CD4-positive, alpha-beta T cell treated with Interleukin-1 beta for 1 hour (primary cell): ENCODE measurements at places on chromosomes 5 and 9.
A peak's percentile ranks its signal among the peaks of the same experiment; 100 is the strongest.

DNA sequence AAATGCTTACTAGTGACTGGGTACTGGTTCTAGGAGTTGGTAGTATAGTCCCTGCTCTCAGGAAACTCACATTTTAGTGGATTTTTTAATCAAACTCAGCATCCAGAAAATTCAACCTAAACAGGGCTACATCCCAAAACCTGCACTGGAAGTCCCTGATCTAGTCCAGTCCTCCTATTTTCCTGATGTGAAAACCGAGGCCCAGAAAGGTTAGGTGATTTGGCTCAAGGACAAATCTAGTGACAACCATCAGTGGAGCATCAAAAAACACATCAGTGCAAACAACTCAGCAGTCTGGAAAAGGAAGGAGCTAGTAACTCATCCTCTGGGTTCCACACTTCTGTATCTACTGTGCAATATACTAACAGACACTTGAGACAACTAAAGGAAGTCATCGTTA lies 38.2 kb downstream of the SERINC5 start:
- no peak for DNase-seq

DNA sequence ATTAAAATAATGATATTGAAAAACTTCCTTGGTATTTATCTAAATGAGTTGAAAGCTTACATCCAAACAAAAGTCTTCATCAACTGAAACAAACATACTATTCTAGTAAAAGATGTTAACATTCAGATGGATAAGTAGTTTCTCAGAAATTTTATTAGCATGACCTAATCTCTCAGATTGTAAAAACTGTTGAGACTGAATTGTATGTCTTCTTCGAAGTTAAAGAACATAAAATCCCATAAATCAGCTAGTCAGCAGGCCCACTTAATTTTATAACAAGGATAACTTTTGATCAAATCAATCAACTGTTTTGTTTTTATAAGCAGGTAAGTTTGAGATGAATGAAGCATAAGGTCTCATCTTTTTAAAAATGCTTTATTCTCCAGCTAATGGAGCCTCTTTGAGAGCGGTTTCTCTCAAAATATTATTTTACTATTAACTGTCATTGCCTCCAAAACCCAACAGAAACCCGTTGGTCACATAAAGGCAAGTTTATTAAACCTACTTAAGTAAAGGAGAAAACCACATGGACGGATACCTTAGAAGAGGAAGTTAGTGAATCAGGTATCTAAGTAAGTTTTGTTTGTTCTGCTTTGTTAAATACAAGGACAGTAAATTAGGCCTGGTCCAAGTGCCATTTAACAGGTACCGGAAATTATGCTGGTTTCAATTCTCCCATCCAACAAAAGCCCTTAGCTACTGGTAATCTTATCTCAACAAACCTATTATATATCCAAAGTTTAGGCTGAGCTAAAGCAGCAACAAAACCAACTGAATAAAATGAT lies 457.0 kb downstream of the PDE4D start:
- DNase-seq: no peak

- no peak for DNase-seq
Measured at GRCh38 chr9:85167146-85167545, 497.6 kb downstream of the NTRK2 start.

DNA sequence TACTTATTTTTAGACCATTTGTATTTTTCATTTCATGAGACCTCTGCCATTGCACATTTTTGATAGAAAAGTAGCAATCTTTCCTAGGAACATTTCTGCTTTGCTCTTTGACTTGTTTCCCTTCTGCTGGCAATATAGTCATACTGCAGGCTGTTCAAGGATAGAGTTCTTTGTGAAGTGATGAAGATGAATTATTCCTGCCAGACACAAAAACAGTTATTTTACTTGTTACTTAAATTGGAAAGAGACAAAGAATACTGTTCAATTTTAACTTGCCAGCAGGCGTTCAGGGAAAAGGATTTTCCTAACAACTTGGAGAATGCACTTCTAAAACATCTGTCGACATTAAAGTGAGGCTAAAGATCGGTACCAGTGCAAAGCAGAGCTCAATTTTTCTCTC lies 251.7 kb upstream of the ACTBL2 start:
- DNase-seq: no peak

GRCh38 chr5:43041669-43042175 lies 1.6 kb upstream of the ANXA2R start:
- DNase-seq: peak; percentile 77
